ENCODE measurements at places on chromosomes 4 and X. TPM values are rescaled to one million over a fixed set of nuclear protein-coding genes. Genes with fewer than 3 reads are reported as not detected.

CLRN2 gene
- total RNA-seq, result not detected

PDLIM5 gene
- 30.7 TPM for total RNA-seq

HEPH gene
- not detected for total RNA-seq

TEX13B gene
- total RNA-seq, result not detected

PROM1 gene
- 0.09 TPM for total RNA-seq

MND1 gene
- 12.1 TPM for total RNA-seq

VEGFC gene
- total RNA-seq, result 14.7 TPM

RRH gene
- not detected for total RNA-seq

TLR8 gene
- not detected for total RNA-seq
